ENCODE measurements at places on chromosomes 7 and 10.
A peak's percentile ranks its signal among the peaks of the same experiment; 100 is the strongest.

DNA sequence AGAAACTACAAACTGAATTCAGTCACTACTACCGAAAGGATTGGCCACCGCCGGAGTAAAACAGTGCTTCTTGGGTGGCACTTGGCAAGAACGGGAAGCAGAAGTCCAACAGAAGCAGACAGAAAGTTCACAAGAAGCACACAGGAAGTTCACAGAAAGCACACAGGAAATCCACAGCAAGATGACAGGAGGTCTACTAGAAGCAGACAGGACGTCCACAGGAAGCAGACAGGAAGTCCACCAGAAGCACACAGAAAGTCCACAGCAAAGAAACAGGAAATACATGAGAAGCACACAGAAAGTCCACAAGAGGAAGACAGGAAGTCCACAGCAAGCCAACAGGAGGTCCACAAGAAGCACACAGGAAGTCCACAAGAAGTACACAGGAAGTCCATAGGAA, 399.2 kb upstream of the AUTS2 start:
- H3K4me1 ChIP-seq = no peaks in the 10 kb centered on the region
- no peak for DNase-seq
- H3K27me3 ChIP-seq = peaks cover under 1% of the 10 kb centered on the region
- no peaks in the 10 kb centered on the region for H3K36me3 ChIP-seq

GRCh38 chr10:14736600-14737081, 38.1 kb downstream of the FAM107B start:
- H3K4me1 ChIP-seq = no peaks in the 10 kb centered on the region
- no peaks in the 10 kb centered on the region for H3K27me3 ChIP-seq
- H3K27ac ChIP-seq = peak overlapping the region; percentile 45
- H3K4me3 ChIP-seq = no peak overlapping the region

GRCh38 chr10:122122493-122122892, 133.5 kb downstream of the TACC2 start:
- no peak for DNase-seq
- no peaks in the 10 kb centered on the region for H3K4me1 ChIP-seq
- H3K36me3 ChIP-seq = no peaks in the 10 kb centered on the region

DNA sequence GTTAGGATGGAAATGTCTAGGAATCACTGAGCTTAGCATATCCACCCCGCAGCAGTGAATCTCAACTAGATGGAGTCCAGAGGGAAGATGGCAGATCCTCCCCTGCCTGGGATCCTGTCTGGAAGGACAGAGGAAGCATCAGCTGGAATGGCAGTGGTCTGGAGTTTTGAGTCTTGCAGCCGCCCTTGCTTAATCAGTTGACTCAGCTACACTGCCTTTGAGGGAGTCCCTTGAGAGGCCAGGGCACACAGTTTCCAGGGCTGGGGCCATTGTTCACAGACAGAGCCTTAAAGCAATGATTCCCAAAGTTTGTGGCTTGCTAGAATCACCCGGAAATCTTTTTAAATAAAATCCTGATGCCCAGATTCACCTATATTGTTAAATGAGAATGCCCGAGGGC, 128.1 kb downstream of the NT5C2 start:
- no peak overlapping the region for H3K27ac ChIP-seq
- no peak for DNase-seq
- no peaks in the 10 kb centered on the region for H3K27me3 ChIP-seq
- no peaks in the 10 kb centered on the region for H3K4me1 ChIP-seq
- H3K4me3 ChIP-seq = no peak overlapping the region
- H3K36me3 ChIP-seq = no peaks in the 10 kb centered on the region

DNA sequence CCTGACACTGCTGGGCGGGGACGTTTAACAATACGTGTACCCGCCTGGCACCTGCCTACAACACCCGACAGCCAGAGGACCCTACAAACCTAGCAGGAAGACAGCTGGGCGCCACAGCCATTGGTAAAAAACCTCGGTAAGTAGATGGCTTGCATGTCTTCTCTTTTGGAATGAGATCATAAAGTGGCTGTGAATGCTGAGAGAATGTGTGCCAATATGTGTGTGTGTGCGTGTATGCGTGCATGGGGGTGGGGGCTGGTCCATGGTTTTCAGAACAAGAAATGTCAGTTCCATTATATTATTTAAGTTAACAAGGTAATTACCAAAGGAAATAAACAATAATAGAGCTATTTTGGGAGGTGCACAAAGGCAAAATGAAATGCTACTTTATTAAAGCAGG, 39.2 kb downstream of the PAPOLB start:
- H3K27me3 ChIP-seq = no peaks in the 10 kb centered on the region
- no peaks in the 10 kb centered on the region for H3K36me3 ChIP-seq

DNA sequence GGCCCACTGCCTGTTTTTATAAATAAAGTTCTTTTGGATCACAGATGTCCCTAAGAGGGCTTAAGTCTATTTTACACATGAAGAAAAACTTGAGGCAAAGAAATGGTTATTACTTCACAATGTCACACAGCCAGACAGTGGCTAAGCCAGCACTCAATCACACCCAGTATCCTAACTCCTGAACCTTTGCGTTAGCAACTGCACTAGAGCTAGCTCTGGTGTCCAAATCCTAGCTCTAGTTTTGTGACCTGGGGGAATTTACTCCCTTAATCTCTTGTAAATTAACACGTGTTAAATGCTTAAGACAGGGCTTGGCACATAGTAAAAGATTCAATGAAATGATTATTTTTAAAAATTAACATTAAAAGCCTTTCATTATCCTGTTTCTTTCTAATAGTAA, 49.0 kb upstream of the TPK1 start:
- no peak overlapping the region for H3K27ac ChIP-seq
- no peaks in the 10 kb centered on the region for H3K36me3 ChIP-seq
- no peaks in the 10 kb centered on the region for H3K4me1 ChIP-seq
- DNase-seq = no peak

DNA sequence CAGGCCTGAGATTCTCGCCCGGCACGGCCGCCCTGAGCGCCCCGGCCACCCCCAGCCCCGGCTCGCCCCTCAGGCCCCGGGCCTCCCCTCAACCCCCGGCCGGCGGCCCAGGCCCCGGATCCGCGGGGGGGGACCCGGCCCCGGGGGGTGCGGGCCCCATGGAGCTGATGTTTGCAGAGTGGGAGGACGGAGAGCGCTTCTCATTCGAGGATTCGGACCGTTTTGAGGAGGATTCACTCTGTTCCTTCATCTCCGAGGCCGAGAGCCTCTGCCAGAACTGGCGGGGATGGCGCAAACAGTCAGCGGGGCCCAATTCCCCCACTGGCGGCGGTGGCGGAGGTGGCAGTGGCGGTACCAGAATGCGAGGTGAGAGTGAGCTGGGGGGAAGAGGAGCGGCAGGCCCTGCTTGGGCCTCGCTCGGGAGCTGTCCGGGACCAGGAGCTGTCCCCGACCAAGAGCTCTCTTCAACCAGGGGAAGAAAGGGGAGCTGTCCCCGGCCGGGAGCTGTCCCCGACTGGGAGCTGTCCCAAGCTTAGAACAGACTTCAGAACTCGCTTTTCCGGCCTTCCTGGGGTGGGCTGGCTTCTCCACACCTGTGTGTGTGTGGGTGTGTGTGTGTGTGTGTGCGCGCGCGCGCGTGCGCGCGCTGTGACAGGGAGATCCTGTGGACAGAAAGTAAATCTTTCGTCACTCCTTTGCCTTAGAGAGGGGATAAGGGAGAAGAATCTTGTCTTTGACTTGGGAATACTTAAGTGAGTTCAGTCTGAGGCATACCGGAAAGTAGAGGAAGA, 510 bp downstream of the ZSWIM8 start:
- peaks cover 14% of the 10 kb centered on the region for H3K36me3 ChIP-seq
- DNase-seq = peak; percentile 67
- H3K27ac ChIP-seq = peak overlapping the region; percentile 85
- no peaks in the 10 kb centered on the region for H3K27me3 ChIP-seq
- peaks cover 8% of the 10 kb centered on the region for H3K4me1 ChIP-seq

- H3K36me3 ChIP-seq = no peaks in the 10 kb centered on the region
- H3K27me3 ChIP-seq = no peaks in the 10 kb centered on the region
- H3K4me3 ChIP-seq = no peak overlapping the region
- no peak overlapping the region for H3K27ac ChIP-seq
Observed at GRCh38 chr7:108511939-108512338, 14.0 kb downstream of the PNPLA8 start.

- no peaks in the 10 kb centered on the region for H3K4me1 ChIP-seq
- H3K4me3 ChIP-seq = no peak overlapping the region
- DNase-seq = no peak
Observed at GRCh38 chr10:1968257-1969033, 231.1 kb upstream of the ADARB2 start.

- no peaks in the 10 kb centered on the region for H3K27me3 ChIP-seq
- no peaks in the 10 kb centered on the region for H3K4me1 ChIP-seq
- no peaks in the 10 kb centered on the region for H3K36me3 ChIP-seq
- no peak for DNase-seq
- H3K27ac ChIP-seq = no peak overlapping the region
Observed at GRCh38 chr7:46393142-46393541, 472.1 kb upstream of the IGFBP3 start.

DNA sequence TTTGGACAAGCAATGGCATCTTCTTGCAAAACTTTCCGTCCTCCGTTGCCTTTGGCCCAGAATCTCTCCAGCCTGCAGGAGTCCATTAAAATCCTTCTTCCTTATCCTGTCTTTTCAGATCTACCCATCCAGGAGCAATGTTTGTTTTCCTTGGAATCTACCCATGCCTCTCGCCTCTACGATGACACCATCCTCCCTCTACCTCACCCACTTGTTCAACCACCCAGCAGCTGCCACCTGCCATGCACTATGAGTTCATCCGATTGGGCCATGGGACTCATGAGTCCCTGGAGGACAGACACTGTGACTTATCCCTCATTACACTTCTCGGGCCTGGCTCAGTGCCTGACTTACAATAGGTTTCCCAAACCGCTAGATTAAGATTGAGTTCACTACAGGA, 26.8 kb upstream of the MGMT start:
- no peak for DNase-seq
- H3K4me1 ChIP-seq = no peaks in the 10 kb centered on the region
- H3K27ac ChIP-seq = no peak overlapping the region
- no peaks in the 10 kb centered on the region for H3K36me3 ChIP-seq
- H3K4me3 ChIP-seq = no peak overlapping the region
- no peaks in the 10 kb centered on the region for H3K27me3 ChIP-seq

DNA sequence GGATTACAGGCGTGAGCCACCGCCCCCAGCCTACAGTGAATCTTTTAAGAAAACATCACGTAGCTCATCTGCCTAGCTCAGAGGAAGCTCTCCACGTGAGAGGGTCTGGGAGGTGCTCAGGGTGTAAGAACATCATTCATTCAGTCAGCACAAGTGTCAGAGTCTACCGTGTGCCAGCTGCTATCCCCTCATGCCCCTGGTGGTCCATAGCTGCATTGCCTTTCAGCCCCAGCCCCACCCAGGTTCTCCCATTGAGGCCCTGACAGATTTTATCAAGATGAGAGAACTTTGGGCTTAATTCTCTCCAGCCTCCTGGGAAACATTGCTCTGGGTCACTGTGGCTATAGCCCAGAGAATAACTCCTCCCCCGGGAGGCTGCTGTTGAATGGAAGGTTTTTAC, 45.1 kb downstream of the ZNF503 start:
- H3K4me3 ChIP-seq = no peak overlapping the region
- H3K27me3 ChIP-seq = no peaks in the 10 kb centered on the region
- H3K36me3 ChIP-seq = no peaks in the 10 kb centered on the region
- no peak for DNase-seq
- no peaks in the 10 kb centered on the region for H3K4me1 ChIP-seq

DNA sequence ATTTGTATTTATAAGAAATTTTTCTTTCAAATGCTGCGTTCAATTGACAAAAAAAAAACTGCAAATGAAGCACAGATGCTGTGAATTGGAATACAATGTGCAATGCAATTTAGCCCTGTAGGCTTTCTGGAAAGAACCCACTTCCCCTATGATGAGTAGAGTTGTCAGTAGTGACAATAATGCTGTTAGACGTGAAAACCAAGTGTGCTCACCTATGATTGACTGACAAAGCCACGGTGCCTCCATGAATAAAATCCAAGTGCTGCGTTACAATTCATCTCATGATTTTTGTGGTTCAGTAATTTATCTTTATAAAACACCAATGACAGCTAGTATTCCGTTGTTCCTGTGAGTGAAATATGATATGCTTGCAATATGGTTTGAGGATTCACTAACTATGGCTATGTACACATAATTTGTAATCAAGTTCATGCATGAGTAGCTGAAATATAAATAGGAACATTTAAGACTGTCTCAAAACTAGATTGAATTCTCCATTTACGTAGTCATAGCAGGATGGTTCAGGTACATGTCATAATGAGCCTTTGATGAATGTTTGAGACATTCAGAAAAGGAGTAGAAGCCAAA, 1160.3 kb downstream of the CNTNAP2 start:
- no peak overlapping the region for H3K4me3 ChIP-seq
- H3K27ac ChIP-seq = no peak overlapping the region
- H3K36me3 ChIP-seq = no peaks in the 10 kb centered on the region
- no peak for DNase-seq
- H3K4me1 ChIP-seq = no peaks in the 10 kb centered on the region

DNA sequence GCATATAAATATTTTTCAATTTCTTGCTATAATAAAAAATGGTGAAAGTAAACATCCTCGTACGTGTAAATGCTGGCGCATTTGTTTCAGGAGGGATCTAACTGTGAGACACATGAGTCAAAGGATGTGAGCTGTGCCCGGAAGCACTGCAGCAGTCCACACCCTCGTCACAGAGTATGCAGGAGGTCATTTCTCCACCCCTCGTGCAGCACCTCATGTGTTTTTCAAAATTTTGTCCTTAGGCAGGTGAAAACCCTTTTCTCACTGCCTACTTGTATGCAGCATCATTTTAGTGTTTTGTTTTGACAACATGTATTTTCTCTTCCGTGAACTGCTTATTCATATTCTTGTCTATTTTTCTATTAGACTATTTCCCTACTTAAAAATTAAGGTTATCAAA, 162.7 kb downstream of the AVL9 start:
- DNase-seq = no peak
- no peak overlapping the region for H3K4me3 ChIP-seq
- no peak overlapping the region for H3K27ac ChIP-seq
- H3K27me3 ChIP-seq = no peaks in the 10 kb centered on the region

DNA sequence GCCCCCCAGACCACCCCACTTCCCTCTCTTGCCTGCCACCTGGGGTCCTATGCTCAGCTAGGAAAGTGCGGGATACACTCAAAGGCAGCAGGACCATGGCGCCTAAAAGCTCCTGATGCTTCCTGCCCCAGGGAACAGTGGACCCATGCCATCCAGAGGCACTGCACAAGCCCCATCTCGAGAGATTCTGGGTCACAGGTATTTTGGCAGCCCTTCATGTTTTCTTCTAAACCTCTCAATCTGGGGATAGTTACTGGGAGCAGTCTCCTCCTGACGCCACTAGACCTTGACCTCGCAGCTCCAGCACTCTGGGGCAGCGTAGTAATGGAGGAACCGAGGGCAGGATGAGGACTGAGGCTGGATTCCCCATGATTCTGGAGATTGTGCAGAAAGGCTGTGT, 107.1 kb downstream of the GRK5 start:
- H3K36me3 ChIP-seq = no peaks in the 10 kb centered on the region
- H3K27me3 ChIP-seq = no peaks in the 10 kb centered on the region
- H3K4me3 ChIP-seq = no peak overlapping the region
- H3K27ac ChIP-seq = no peak overlapping the region

DNA sequence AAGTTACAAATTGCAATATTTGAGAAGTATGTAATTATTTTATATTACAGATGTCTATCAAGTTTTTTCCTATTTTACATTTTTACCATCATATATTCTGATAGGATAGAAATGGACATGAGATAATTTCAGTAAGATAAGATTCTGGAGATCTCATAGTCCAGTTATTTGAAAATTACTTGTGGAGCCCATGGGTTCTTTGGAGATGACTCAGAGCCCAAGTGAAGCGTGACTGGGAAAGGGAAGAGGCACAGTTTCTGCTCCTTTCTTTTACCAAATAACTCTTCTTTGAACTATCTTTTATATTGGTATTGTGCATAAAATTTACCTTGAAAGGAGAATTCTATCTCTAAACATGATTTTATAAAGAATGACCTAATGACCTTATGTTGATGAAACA, 2.4 kb downstream of the CD36 start:
- H3K4me1 ChIP-seq = no peaks in the 10 kb centered on the region
- no peak overlapping the region for H3K27ac ChIP-seq
- no peak for DNase-seq
- no peaks in the 10 kb centered on the region for H3K27me3 ChIP-seq
- no peaks in the 10 kb centered on the region for H3K36me3 ChIP-seq
